ENCODE measurements at places on chromosomes 2 and 18. TPM values are rescaled to one million over a fixed set of nuclear protein-coding genes. Genes with fewer than 3 reads are reported as not detected.

NTSR2 gene
- not detected for total RNA-seq

ALMS1 gene
- 10.1 TPM for total RNA-seq

DTNA gene
- not detected for total RNA-seq

STK11IP gene
- 19.3 TPM for total RNA-seq

FMNL2 gene
- total RNA-seq = 27.9 TPM

CHST9 gene
- total RNA-seq = not detected

SPEG gene
- 10.4 TPM for total RNA-seq

ANKRD30B gene
- not detected for total RNA-seq

ALPI gene
- total RNA-seq = not detected

KCTD18 gene
- total RNA-seq = 10.0 TPM
